Nephron progenitor cell (in vitro differentiated cells): ENCODE measurements at places on chromosomes 13 and 19.

DNA sequence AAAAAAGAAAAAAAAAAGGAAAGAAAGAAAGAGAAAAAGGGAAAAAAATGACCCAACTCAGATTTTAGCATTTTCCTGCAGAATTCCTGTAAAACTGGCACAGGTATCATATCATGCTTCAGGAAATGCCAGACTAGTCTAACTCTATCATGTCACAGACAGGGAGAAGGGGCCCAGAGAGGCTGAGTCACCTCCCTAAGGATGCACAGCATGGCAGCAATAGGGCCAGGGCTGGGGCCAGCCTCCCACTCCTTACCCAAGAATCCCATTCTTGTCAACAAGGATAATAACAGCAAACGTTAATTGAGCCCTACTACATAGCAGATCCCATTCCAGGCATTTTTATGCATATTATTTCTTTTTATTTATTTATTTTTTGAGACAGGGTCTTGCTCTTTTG lies 8.5 kb downstream of the GPR4 start:
- no peak for DNase-seq

DNA sequence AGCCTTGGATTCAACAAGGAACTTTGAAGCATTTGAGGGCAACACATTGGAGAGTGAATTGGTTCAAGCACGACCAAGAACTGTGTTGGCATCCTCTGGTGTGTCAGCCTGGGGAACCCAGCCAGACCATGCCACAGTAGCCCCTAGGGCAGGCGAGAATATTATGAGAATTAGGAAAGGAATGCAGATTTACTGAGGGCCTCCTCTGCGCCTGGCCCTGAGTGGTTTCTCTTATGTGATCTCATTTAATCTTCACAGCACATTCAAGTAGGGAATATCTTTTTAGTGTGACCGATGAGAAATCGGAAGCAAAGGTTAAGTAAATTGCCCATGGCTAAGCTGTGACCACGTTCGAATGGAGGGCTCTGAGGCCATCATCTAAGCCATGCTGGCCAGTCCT lies 15.3 kb upstream of the ERICH6B start:
- no peak for DNase-seq

GRCh38 chr19:40129425-40129824 lies 38.7 kb upstream of the ZNF780A start:
- DNase-seq = no peak

DNA sequence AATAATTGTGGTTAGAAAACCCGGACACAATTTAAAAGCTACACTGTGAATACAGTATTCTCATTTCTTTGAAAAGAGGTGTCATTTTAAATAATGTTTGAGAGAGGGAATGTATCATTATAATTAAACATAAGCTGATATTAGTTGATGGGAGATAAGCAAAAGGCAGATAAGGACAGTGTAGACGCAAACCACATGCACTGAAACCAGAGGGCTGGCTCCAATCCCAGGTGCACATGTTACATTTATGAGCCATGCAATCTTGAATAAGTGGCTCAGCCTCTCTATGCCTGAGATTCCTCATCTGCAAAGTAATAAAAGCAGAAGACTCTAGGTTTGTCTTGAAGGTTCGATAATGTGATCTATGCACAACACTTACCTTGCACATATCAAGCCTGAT lies 238.7 kb downstream of the EFNB2 start:
- DNase-seq = no peak

DNA sequence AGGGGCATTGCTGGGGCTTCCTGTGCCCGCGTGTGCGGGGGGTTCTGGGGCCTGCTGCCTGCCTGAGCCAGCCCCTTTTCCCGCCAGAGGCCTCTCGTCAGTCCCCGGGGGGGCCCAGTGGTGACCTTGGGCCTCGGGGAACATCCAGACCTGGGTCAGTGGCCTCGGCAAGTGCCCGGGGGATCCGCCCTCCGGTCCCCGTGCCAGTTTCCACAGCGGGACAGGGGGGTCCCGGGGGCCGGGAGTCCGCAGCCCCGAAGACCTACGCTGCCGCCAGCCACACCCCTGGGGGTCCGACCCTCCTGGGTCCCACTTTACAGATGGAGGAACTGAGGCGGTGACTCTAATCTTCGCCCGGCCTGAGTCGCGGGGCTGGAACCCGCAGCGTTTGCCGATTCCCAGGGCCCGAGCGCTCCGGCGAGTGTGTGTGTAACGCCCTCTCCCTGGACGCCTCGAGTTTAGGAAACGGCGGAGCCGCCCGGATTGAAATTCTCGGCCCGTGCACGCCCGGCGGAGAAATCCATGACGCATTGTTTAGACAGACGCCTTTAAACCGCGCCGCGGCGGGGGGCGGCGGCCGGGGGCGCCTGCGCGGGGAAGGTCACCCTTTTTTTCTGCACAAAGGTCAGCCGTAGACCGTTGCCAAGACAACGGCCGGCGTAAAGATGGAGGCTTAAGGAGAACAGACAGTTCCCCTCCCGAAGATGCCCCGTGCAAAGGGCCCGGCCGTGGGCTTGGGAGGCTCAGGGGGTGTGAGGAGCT lies 39.3 kb downstream of the EFNA2 start:
- DNase-seq = no peak

GRCh38 chr19:43409415-43409814 lies 5.3 kb upstream of the TEX101 start:
- no peak for DNase-seq

GRCh38 chr13:27125357-27126282 lies 46.0 kb downstream of the USP12 start:
- DNase-seq = no peak

GRCh38 chr13:111286162-111286561 lies 34.3 kb upstream of the TEX29 start:
- DNase-seq = no peak

GRCh38 chr13:23806874-23807526 lies 82.2 kb downstream of the MIPEP start:
- no peak for DNase-seq
